ENCODE measurements at places on chromosomes 12 and 14. TPM values are rescaled to one million over a fixed set of nuclear protein-coding genes. Genes with fewer than 3 reads are reported as not detected.

Gene GSG1
- total RNA-seq: 1.1 TPM

Gene KCNA5
- 2.9 TPM for total RNA-seq

Gene TMEM179
- total RNA-seq: 1.9 TPM

Gene TSPAN11
- total RNA-seq: 18.3 TPM

Gene MAP3K9
- total RNA-seq: 2.7 TPM

Gene OVCH1
- total RNA-seq: 0.37 TPM

Gene SLC10A1
- total RNA-seq: not detected

Gene IGF1
- total RNA-seq: 71.1 TPM

Gene GLIPR1L1
- total RNA-seq: not detected

Gene HVCN1
- 9.9 TPM for total RNA-seq

Gene TAS2R20
- total RNA-seq: 23.7 TPM

Gene MMP19
- total RNA-seq: 4.3 TPM

Gene CLEC1B
- total RNA-seq: not detected

Gene LGR5
- total RNA-seq: 2.0 TPM

Gene UNG
- 21.4 TPM for total RNA-seq

Gene AQP6
- 0.26 TPM for total RNA-seq

Gene ALG10B
- total RNA-seq: 12.1 TPM

Gene RPL36AL
- 122 TPM for total RNA-seq

Gene NFATC4
- total RNA-seq: 41.8 TPM

Gene TAS2R42
- not detected for total RNA-seq

Gene OTUB2
- 2.0 TPM for total RNA-seq

Gene CLEC2A
- not detected for total RNA-seq

Gene BIN2
- total RNA-seq: 2.3 TPM

Gene STXBP6
- total RNA-seq: 42.9 TPM

Gene MDGA2
- total RNA-seq: 6.1 TPM

Gene CACNA1C
- 25.7 TPM for total RNA-seq

Gene TCL1B
- not detected for total RNA-seq

Gene MYF5
- 5.4 TPM for total RNA-seq

Gene TCTN1
- total RNA-seq: 82.5 TPM

Gene SLC4A8
- 2.9 TPM for total RNA-seq

Gene PLA2G1B
- total RNA-seq: 0.90 TPM

Gene INTS13
- 26.6 TPM for total RNA-seq

Gene INHBC
- total RNA-seq: not detected

Gene PTPRB
- 42.2 TPM for total RNA-seq

Gene RAB5B
- total RNA-seq: 57.5 TPM

Gene SMIM41
- 3.4 TPM for total RNA-seq

Gene SIX4
- 9.9 TPM for total RNA-seq

Gene FOXA1
- total RNA-seq: 14.1 TPM

Gene KCNMB4
- total RNA-seq: 9.7 TPM

Gene CEBPE
- total RNA-seq: not detected

Gene TRHDE
- 21.4 TPM for total RNA-seq

Gene RGS6
- 3.3 TPM for total RNA-seq

Gene TTC9
- 1.7 TPM for total RNA-seq

Gene SYNE3
- 14.6 TPM for total RNA-seq

Gene POTEG
- total RNA-seq: not detected

Gene TAS2R10
- 7.8 TPM for total RNA-seq

Gene CCDC91
- 53.5 TPM for total RNA-seq

Gene SDR9C7
- not detected for total RNA-seq

Gene NFE2
- total RNA-seq: 0.63 TPM

Gene ESRRB
- not detected for total RNA-seq

Gene TMPO
- total RNA-seq: 220 TPM

Gene C12orf54
- total RNA-seq: 1.5 TPM
